Stimulated activated CD8-positive, alpha-beta memory T cell treated with anti-CD3 and anti-CD28 coated beads, Interleukin-12 subunit alpha, Interleukin-12 subunit beta, amount 100 ng/mL, for 4 hours (primary cell): ENCODE measurements at places on chromosomes 1 and 21.
A peak's percentile ranks its signal among the peaks of the same experiment; 100 is the strongest.

DNA sequence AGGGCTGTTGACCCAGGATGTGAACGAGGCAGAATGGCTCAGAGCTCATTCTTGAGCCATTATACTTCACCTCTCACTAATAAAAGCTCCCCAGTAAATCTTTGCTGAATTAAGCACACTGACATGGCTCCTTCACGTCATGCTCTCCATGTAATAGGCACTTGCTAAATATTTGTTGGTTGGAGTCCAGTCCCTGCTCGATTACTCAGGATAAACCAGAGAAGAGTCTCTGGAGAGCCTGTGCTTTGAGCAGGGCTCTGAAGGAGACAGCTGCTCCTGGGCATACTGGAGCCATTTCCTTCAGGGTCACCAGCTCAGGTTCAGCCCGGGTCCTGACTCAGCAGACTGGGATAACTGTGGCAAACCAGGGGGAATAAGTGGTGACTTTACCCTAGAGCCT lies 46.9 kb downstream of the HLX start:
- no peak for DNase-seq

GRCh38 chr1:202155478-202156021 lies 4.9 kb downstream of the PTPN7 start:
- no peak for DNase-seq

GRCh38 chr1:171817511-171818265 lies 23.6 kb upstream of the DNM3 start:
- no peak for DNase-seq

DNA sequence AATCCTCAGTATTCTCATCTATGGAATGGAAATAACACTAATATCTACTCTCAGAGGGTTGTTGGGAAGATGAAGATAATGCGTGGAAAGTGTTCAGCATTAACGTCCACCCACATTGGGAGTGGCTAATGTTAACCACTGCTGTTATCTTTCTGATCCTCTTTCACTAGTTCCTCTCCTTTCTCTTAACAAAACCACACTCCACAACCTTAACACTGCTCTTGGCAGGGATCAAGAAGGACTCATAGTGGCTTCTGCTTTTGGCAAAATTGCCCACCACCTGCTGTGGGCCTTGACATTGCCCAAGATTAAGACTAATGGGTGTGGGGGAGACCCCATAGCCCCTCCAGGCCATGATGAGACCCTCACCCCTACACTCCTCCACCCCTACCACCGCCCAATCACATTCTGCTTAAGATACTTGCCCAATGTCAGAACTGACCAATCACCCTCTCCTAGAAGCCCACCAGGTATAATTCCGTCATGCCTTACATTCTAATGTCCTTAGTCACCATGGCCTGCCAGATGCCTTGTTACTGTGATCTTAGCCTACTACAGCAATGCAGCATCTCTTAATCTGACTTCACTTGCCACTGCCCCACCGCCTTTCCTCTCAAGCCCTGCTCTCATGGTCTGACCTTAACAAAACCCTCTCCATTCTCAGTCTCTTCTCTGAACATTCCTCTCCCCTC lies 27.1 kb downstream of the DHCR24 start:
- no peak for DNase-seq

- no peak for DNase-seq
Measured at GRCh38 chr1:55473661-55474060, 258.5 kb upstream of the USP24 start.

- DNase-seq, result no peak
Measured at GRCh38 chr21:35469498-35469897, 420.4 kb upstream of the RUNX1 start.

DNA sequence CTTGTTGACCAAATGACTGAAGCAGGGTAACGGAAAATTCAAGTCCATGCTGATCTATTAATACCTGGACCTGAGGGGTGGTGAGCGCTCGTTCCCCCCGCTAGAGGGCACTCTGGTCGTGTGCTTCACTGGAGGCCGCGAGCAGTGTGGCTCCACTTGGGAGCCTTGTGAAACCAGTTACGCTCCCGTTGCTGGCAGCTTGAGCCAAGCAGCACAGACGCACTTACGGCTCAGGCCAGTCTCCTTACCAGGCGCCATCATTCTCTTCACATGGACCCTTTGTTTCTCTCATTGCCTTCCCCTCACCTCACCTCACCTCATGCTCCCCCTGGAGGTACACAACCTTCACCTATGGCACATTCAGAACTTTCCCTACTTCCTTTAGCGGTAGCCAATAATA lies 49.7 kb upstream of the TSPAN2 start:
- DNase-seq, result peak; percentile 28

DNA sequence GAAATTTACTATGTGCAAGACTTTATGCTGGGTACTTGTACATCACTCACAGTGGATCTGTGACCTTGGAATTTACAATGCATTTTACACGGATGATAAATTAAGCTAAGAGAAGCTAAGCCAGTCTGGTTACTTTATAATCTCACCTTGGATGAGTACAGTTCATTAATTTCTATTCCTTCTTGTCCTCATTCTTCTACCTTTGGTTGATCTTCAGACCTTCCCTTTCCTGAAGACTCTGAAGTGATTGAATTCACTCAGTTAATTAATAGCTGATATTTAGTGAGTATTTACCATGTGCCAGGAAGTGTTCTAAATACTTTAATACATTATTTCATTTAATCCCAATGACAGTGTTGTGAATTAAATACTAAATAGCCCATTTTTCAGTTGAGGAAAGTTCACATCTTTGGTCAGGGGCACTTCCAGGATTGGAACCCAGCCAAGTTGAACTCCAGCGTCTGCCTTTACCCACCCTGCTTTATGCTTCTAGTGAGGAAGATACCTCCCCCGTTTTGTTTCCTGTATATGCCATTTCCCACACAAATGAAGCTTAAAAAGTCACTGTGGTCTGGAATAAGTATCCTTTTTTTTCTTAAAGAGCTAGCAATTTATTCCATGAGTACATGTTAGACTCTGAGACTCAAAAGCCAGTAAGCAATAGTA lies 146.6 kb downstream of the TLR5 start:
- DNase-seq, result no peak

GRCh38 chr1:229411434-229412055 lies 22.3 kb downstream of the ACTA1 start:
- no peak for DNase-seq

GRCh38 chr1:3779912-3780416 lies 7.4 kb downstream of the SMIM1 start:
- DNase-seq, result no peak

- DNase-seq, result no peak
Measured at GRCh38 chr1:206608108-206608698, 4.1 kb downstream of the EIF2D start.

- DNase-seq, result no peak
Measured at GRCh38 chr1:182955596-182956588, 2.9 kb upstream of the SHCBP1L start.

DNA sequence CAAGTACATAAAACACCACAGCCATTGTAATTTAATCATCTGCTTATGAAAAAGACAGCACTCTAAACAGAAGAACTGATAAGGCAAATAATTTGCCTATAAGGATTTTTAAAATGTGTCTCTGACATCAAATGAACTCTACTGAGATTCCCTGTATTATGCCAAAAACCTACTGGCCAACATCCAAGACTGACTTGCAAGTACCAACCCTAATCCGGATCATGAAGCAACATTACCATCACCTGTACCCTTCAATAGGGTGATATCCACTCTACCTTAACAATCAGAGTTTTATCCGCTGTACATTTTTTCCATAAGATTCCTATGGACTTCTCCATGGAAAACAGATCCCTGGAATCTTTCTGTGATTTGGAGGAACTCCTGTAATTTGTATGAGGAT lies 4.6 kb downstream of the RGS7 start:
- no peak for DNase-seq

DNA sequence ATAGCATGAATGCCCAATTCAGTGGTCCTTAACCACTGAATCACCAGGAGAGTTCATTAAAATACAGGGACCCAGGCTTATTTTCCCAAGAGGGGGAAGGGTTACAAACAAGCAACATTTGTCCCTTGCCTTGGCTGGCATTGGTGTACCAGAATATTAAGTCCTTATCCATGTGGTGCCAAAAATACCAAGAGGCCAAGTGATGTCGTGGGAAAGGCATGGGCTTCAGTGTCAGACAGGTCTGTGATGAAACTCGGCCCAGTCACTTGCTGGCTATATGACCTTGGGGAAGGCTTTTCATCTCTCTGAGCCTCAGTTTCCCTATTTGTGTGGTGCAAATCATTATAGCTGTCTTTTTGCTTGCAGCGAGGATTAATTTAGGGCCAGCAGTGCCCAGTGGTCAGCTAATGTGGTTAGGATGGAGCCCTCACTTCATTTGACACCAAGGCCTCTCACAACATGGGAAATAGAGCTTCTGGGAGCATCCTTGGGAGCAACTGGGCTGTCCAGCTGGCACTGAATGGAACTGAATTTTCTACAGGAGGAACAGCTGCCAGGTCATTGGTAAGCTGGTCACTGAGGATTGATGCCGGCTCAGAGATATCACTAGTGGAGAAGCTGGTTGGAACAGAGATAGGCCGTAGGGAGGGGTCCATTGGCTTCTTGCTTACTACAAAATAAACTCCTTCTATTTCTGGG lies 77.2 kb upstream of the PPP2R5A start:
- DNase-seq, result no peak

GRCh38 chr1:118124064-118124463 lies 61.0 kb downstream of the SPAG17 start:
- no peak for DNase-seq

GRCh38 chr1:183197762-183198161 lies 11.7 kb downstream of the LAMC2 start:
- no peak for DNase-seq

DNA sequence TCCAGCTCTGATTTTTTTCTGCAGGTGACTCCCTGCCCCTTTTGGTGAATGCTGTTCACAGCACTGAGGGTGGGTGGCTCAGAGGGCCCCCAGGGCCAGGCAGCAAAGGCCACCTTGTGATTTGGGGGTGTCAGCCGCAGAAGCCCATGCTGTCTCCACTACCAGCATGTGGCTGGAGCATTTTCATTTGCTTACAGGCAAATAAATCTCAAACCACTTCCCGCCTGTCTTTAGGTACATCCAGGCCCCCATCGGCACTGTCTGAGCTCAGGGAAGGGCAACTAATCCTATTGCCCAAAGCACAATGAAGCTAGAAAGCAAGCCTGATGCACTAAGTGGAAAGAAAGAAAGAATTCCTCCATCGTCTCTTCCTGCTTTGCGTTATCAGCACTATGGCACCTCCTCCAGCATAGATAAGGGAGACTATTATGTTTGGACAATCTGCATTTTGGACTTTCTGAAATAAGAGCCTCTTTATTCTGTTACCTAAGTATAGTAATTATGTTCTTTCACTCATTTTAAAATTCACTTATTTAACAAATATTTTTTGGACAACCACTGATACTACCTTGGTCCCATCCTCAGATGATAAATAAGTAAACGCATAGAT lies 100.5 kb upstream of the TLR5 start:
- no peak for DNase-seq

- no peak for DNase-seq
Measured at GRCh38 chr1:226128487-226129075, 58.0 kb downstream of the ACBD3 start.

DNA sequence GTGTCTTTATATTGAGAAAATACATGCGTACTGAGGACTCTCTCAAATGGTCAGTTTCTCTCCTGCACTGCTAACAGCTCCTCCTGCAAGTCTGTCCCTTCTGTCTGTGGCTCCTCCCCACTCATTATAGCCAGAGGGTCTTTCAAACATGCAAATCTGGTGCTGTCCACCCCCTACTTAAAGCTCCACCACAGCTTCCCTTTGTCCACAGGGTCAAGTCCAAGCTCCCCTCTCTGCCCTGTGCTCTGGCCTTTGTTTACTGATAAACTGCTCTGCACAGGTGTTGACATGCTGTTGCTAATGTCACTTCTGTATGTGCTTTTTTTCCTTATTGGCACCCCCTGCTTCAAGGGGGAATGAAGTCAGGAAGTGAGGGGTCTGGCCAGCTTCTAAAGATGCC lies 47.7 kb upstream of the GPR37L1 start:
- DNase-seq, result no peak

DNA sequence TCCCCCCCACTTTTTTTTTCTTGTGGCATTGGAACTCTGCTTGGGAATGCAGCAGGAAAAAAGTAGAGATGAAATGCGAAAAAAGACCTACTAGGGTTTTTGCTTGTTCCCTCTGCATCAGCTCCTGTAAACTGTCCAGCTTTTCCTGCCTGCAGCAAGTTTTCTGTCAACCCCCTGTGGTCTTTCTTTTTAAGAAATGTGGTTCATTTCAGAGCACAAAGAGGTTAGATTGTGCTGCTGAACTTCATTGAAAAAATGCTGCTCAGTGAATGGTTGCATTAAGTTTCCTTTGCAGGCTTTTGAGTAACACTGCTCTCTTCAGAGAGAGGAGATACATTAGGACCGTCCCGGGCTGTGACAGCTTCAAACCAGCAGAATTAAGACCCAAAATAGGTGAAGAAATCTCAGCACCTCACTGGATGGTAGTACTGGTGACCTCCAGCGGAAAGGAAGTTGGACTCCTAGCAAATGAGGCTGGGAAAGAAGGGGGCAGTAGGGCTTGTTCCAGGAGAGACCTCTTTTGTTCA lies 80.7 kb downstream of the NDUFS5 start:
- DNase-seq, result no peak

DNA sequence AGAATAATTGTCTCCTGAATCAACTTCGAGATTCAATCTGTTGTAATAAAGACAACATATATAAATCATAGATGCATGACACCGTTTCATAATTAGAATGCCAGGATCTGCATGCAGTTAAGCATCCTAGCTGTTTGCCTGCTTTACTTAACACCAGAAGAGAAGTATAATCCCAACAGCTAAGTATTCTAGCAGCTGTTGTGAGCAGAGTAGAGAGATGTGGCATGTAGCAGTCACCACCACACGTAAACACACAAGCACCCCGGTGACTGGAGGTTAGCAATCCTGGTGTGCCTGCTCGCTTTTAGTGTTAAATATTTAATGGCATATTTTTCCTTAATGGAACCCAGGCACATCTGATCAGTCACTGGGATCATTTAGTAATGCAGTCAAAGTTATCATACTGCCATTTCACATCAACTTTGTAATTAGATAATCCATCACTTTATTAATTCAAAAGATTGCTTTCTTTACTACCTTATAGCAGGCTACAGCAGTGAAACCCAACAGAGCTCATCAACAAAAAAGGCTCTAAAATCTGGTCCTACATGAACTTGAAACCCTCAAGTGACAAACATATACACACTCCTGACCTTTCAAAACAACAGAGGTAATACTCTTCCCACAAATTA lies 187.9 kb downstream of the SMYD3 start:
- DNase-seq, result no peak

- no peak for DNase-seq
Measured at GRCh38 chr1:184791550-184791900, 36.9 kb upstream of the EDEM3 start.

GRCh38 chr1:240287722-240288121 lies 196.0 kb downstream of the FMN2 start:
- no peak for DNase-seq

DNA sequence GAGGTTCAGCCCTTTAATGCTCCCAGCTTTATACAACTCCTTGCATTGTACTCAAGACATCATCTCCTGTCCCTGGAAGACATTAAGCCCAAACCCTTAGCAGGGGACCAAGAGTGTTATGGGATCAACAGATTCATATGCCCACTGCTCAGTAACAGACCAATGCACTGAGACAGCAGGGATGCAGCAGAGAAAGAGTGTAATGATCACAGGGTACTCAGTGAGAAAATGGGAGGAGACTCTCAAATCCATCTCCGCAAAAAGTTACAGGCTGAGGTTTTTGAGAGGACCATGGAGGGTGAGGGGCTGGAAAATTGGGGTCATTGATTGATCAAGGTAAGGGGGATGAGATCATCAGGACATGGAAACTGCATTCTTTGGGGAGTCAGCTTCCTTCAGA lies 96.2 kb downstream of the MATN1 start:
- DNase-seq, result no peak
